ENCODE measurements at places on chromosomes 6 and 20.

- no peak for DNase-seq
Observed at GRCh38 chr6:168828035-168828434, 387.1 kb downstream of the SMOC2 start.

GRCh38 chr6:133951881-133952814 is 876 bp upstream of the TBPL1 start:
- peak; percentile 68 for DNase-seq

GRCh38 chr6:139846538-139847456 is 472.3 kb upstream of the CITED2 start:
- DNase-seq = no peak

- no peak for DNase-seq
Observed at GRCh38 chr6:24858177-24858653, 59.5 kb upstream of the ARMH2 start.

GRCh38 chr20:58001381-58001780 is 227.1 kb downstream of the ANKRD60 start:
- no peak for DNase-seq

DNA sequence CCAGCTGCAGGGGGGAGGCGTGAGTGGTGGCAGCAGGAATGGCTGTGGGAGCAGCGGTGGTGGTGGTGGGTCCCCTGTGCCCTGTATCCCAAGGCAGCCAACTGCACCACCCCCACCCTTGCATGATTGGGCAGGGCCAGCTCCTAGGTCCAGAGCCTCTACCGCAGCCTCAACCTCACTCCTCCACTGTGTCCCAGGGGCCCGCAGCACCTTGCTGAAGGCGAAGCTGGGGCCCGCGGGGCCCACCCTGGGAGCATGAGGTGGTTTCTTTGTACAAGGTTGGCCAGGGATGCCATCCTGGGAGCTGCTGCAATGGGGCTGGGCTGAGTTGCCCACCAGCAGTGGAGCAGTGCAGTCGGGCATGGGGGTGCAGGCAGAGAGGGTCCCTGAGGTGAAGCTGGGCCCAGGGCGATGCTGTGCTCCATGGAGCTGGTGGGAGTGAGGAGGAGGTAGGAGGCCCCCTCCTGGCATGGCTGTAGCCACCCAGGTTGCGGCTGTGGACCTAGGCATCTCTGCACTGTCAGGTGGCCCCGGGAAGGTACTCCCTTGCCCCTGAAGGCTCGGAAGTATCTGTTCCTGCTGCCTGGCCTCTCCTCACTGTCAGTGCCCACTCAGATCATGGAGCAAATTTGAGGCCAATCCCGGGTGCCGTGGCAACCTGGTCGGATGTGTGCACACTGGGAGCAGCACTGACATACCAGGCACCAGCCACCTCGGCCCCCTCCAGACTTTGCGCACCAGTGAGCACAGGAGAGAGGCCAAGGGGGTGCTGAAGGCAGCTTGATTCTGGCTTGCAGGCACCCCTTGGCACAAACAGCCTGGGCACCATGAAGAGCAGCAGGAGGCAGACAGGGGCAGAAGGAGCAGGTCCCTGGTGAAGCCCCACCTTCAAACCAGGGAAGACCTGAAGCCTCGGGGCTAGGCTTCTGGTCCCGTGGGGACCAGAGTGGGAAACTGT is 60.2 kb upstream of the L3MBTL3 start:
- DNase-seq = no peak

- no peak for DNase-seq
Observed at GRCh38 chr6:137850816-137851602, 16.1 kb upstream of the TNFAIP3 start.

DNA sequence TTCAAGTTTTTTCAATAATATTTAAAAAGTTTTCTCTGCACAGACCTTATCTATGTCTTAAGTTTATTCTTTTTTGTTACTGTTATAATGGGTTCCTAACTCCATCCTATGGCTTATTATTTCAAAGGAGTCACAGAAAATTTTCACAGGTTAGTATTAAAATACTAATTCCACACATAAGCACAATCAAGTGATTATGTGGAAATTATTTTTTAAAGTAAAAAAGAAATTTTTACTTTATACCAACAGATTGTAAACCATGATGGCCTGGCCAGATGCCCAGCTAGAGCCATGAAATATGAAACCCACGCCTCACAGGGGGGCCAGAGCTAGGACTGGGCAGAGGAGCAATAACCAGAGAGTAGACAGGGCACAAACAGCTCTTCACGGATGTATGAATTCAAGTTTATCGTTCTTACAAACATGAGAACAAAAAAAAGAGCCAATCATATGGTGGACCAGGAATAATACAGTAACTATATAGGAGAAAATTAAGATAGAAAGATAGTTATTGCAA is 34.0 kb downstream of the NUDT3 start:
- no peak for DNase-seq
